Left renal pelvis (tissue), 4 donors: ENCODE measurements at places on chromosomes 1 and 21. TPM values are rescaled to one million over a fixed set of nuclear protein-coding genes. Genes with fewer than 3 reads are reported as not detected.

The PRSS38 gene
- polyA plus RNA-seq = not detected

The LCE1F gene
- polyA plus RNA-seq = not detected

The CLCA4 gene
- 0.13 TPM for polyA plus RNA-seq

The CELA2A gene
- polyA plus RNA-seq = not detected

The VCAM1 gene
- 96.5 TPM for polyA plus RNA-seq

The CD1B gene
- not detected for polyA plus RNA-seq

The C1orf174 gene
- polyA plus RNA-seq = 31.1 TPM

The DNASE2B gene
- 0.18 TPM for polyA plus RNA-seq

The NEK7 gene
- 52.8 TPM for polyA plus RNA-seq
